ENCODE measurements at places on chromosomes 2 and 18.

GRCh38 chr2:196442211-196442610 lies 197.3 kb upstream of the CCDC150 start:
- DNase-seq: no peak

GRCh38 chr2:132034646-132035045 lies 127.1 kb downstream of the ANKRD30BL start:
- no peak for DNase-seq

GRCh38 chr2:119552902-119553301 lies 8.7 kb downstream of the CFAP221 start:
- no peak for DNase-seq

GRCh38 chr2:88170472-88170892 lies 336 bp downstream of the THNSL2 start:
- DNase-seq: peak; percentile 8

DNA sequence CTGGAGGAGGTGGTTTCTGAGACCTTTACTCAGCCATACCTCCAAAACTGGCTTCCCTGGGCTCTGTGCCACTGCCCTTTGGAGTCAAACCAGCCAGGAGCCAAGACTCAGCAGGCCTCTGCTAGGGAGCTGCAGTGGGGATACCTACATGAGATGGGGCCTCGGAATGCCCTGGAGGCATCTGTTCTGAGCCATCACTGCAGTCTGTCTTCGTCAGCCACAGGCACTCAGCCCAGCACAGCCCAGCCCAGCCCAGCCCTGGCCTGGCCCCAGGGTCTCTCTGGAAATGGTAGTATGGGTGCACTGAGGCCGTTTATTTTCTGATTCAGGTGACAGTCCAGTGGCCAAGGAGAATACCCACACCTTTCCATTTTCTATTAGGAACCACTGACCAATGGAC lies 209.8 kb downstream of the CELF4 start:
- DNase-seq: no peak

- no peak for DNase-seq
Observed at GRCh38 chr18:59286341-59286740, 13.1 kb upstream of the RAX start.

DNA sequence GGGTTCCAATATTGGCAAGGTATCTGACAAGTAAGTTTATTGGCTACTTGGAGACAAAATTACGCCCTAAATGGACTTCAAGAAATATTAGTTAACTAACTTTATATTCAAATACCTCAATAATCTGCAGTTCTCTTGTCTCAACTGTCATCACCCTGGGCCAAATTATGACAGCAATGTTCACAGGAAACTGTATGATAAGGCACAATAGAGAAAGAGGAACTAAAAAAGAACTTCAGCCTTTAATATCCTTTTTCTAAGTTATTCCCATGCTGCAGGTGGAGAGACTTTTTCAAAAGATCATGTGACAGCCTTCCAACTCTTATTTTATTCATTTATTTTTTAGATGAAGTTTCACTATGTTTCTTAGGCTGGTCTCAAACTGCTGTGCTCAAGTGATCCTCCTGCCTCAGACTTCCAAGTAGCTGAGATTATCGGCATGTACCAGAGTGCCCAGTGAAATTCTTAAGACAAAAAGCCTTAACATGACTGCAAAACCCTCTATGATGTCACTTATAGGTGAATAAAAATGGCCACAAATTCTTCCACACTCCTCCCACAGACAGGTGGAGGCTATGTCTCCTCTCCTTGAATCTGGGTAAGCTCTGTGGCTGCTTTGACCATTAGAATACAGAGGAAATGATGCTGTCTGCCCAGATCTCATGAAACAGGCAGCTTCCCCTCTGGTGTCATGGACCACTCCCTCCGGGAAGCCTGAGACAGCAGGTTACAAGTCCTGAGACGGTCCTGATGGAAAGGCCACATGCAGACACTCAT lies 211.0 kb downstream of the TGIF1 start:
- no peak for DNase-seq

GRCh38 chr2:95056461-95057459 lies 31.3 kb downstream of the MAL start:
- DNase-seq: no peak

DNA sequence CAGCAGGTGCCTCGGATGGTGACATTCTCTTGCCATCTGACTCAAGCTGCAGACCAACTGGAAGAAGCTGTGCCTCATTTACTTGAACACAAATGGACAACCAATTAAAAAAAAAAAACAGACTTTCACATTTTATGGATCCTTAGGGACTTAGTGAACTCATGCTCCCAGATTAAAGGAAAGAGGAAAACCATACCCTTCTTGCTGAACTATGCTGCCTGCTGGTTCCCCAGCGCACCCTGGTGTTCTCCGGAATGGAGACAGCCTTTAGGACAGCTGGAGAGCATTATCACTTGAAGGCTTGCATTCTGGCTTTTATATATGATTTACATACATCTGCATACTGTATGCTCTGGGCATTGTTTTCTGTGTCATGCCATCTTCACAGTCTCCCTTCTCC lies 370.7 kb downstream of the SLC4A3 start:
- peak; percentile 69 for DNase-seq

DNA sequence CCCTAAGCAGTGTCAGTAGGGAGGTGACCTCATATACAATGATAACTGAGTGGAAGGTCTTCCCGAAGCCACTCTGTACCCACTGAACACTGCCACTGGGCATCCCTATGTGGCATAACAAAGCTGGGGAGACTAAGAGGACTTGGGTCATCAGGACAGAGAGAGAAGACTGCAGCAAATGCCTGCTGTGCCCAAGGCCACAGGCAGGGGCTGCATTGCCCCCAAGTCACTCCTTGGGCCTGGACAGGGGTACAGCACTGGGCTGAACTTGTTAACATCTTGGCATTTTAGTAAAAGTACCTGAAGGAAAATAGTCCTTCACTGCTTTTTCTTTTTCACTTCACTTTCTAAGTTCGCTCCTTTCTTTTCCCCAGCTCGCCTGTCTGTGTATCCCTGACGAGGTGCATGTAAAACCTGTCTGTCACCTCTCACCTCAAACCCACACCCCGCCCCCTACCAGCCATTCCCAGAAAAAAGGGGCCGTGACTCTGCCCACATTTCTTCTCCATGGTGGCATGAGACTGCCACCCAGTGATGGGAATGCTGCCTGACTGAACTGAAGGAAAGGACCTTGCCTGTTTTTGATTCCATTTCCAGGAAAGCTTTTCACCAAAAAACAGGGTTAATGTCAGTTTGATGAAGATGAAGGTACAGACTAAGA lies 62.9 kb downstream of the MTHFD2 start:
- DNase-seq: peak; percentile 24

DNA sequence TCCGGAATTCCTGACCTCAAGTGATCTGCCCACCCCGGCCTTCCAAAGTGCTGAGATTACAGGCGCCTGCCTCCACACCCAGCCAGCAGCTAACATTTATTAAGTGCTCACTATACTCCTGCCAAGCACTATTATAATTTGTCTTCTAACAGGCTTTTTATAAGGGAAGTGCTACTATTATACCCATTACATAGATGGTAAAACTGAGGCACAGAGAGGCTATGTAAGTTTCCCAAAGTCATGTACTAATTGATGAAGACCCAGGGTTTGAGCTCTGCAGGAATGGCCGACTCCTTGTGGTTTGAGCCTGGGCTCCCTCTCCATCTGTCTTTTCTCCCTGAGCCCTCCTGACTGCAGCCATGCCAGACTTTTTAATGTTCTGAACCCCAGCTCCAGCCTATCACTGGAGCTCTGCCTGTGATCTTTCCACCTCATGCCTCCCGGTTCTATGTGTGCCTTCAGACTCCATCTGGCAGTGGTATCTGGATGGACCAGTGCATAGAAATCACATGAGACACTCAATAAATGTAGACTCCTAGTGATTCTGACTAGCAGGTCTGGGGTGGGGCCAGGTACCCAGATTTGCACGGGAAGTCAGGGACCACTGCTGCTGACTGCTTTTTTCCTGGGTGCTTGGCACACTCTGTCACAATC lies 197.1 kb downstream of the NEDD4L start:
- DNase-seq: no peak

DNA sequence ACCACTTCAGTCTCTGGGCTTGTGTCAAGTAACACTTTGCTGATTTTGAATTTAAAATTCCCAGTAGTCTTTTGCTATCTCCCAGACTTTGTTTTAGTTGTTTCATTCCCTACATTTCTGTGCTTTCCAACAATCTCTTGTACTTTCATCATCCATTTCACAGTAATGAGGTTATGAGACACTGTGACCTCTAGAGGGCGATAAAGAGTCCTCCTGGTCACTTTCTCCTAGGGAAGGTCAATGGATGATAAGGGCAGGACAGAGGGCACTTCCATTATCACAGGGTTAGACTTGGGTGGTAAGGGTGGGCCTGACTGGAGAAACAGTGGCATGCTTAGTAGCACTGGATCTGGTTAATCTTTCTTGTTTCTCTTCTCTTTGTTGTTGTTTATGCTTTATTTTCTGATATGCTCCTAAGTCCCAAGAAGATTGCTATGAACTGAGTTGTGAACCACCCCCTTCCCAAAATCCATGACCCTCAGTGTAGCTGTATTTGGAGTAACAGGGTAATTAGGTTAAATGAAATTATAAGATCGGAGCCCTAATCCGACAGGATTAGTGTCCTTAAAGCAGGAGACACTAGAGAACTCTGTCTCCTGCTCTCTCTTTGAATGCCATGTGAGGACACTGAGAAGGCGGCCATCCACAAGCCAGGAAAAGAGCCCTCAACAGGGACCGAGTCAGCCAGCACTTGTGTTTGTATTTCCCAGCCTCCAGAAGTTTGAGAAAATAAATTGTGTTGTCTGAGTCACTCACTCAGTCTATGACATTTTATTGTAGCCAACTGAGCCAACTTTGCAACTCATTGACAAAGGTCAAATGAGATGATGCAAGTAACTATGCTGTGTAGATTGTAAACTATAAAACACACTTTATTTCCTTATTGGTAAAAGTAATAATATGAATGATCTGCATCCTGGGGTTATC lies 779.2 kb downstream of the CNTNAP5 start:
- peak; percentile 3 for DNase-seq

GRCh38 chr2:224994242-224994823 lies 47.9 kb downstream of the DOCK10 start:
- no peak for DNase-seq

GRCh38 chr2:11696736-11697102 lies 26.7 kb upstream of the NTSR2 start:
- DNase-seq: no peak

GRCh38 chr2:106306387-106306786 lies 112.3 kb upstream of the UXS1 start:
- no peak for DNase-seq

GRCh38 chr2:8018956-8019355 lies 662.9 kb upstream of the ID2 start:
- DNase-seq: peak; percentile 22

DNA sequence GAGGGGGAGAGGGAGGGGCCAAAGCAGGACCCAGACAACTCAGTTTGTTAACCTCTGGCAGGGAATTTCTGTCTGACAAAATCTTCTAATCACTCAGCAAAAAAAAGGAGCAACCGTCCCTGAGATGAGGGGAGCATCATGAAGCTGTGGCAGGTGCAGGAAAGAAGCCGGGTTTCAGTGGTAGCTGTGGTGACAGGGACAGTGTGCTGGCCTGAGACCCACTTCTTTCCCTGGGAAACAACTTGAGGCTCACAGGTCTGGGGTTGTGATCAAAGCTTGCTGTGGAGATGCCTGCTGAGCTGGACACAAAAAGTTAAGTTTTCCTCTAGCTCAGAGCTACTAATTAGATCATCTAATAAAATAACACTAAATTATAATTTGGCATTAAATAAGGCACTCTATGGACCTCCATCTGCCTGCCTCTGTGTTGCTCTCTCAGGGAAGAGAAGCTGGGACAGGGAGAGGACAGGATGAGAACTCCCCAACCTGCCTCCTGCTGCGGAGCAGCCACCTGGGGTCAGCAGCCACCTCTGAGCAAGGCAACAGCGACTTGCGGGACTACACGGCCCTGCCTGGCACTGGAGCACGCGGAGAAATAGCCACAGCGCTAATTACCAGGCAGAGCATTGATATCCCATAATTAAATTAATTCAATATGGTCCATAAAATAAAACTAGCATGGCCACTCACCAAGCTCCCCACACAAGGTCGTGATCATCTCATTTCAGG lies 104.6 kb upstream of the TEX51 start:
- no peak for DNase-seq

- DNase-seq: no peak
Observed at GRCh38 chr2:236755278-236755840, 185.7 kb downstream of the ACKR3 start.

Data from fibroblast of skin of right quadriceps (primary cell).